ENCODE measurements at places on chromosomes 6 and 20.

DNA sequence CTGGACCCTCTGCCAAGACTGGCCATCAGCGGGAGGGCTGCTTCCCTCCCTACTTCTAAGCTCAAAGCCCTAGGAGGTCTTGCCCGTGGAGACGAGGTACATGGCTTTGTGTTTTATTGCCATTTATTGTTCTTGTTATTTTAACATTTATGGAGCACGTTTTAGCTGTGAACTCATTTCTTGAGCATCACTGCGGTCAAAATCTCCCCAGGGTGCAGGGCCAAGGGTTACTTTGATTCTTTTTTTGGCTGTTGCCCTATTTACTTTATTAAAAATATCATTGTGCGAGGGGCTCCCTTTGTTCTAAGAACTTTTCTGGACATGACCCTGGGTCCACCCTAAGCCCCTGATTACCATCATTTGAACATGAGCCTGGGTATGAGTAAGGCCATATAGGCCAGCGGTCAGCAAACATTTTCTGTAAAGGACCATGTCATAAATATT lies 51.6 kb downstream of the EYA2 start:
- DNase-seq: no peak

GRCh38 chr20:1362484-1362883 lies 30.4 kb downstream of the FKBP1A start:
- DNase-seq: no peak

GRCh38 chr6:28867086-28867409 lies 56.7 kb downstream of the TRIM27 start:
- DNase-seq: no peak

DNA sequence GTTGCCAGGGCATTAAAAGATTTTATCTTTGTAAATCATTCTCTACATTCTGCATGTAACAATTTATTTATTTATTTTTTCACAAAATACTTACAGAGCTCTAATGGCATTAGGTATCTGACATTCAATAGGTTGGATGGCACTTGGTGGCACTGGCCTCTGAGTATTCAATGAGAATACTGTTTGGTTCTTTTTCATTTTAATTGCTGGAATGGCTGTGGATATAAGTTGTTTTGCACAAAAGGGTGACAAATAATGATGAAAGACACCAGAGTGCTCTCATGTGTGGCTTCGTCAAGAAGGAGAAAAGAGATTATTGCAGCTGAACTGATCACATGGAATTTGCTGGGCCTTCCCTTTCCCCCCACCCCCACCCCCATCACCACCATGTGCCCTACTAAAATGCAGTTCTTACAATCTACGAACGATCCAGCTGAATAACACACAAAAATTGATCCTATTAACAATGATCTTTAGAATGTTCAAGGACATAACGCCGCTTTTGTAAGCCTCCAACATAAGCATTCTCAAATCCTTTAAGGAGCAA lies 195.2 kb upstream of the POU3F2 start:
- DNase-seq: no peak

DNA sequence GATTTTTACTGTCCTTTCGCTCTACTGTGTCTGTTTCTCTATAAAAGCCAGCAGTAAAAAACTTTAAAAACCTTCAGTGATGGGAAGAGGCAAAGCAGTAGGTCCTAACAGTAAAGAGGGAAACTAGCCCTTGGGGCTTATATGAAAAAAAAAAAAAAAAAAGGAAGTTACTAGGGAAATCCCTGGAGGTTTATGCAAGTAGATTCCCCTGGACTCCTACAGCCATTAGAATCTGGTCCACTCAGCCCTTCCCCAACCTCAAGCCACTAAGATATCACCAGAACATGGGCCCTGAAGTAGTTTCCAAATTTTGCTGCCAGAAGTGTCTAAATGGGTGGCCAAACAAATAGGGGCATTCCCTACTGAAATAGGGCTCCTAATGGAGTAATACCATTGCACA lies 70.5 kb upstream of the HINT3 start:
- DNase-seq: no peak

DNA sequence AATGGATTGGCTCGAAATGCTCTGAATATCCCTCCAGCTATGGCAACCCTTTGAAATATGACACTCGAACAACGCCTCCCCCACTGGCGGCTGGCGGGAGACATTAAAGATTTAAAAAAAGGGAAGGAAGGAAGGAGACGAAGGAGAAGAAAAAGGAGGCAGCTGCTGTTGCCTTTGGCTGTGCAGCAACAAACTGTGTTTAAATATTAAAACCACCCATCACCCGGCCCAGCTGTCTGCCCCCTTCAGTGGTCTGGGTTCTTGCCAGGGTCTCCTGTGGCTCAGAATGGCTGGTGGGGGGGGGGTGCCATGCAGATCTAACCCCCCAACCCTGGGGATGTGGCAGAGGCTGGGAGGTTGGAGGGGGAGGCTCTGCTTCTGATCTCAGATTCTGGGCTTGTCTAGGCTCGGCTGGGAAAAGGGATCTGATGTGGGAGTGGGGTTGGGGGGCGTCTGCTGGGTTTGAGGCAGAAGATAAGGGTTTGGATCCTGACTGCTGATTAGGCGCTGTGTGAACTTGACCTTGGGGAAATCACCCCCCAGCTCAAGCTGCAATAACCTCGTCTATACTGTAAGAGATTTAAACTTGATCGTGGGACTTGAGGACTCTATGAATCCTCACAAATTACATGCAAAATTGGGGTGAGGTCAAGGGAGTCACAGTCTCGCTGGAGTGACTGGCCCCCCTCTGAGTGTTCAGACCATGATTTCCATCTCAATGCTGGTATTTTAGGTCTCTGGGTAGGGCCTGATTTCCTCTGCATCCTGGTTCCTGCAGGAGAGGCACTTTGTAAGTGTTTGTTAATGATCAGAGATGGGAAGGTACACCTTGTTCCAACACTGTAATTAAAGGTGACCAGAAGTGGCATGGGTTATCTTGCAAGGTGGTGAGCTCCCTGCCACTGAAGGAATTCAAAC lies 40.3 kb upstream of the BLCAP start:
- DNase-seq: no peak

- no peak for DNase-seq
These were observed 95.5 kb downstream of the FOXC1 start for GRCh38 chr6:1705183-1705582.

DNA sequence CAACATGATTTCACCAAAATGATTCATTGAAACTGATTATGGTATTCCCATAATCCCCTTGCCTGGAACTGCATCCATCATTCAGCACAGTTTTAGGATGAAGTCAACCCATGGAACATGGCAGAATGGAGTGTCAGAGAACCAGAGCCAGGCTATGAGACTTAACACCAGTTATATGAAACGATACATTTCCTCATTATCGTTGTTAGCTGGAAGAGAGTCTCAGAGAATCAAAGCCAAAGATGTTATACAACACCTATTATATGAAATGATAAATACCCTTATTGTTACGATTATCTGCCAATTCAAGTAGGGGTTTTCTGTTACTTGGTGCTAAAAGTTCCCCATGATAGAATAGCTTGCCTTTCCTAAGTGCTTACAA lies 131.2 kb downstream of the BCAS1 start:
- no peak for DNase-seq
